ENCODE measurements at places on chromosomes 5 and 9.

DNA sequence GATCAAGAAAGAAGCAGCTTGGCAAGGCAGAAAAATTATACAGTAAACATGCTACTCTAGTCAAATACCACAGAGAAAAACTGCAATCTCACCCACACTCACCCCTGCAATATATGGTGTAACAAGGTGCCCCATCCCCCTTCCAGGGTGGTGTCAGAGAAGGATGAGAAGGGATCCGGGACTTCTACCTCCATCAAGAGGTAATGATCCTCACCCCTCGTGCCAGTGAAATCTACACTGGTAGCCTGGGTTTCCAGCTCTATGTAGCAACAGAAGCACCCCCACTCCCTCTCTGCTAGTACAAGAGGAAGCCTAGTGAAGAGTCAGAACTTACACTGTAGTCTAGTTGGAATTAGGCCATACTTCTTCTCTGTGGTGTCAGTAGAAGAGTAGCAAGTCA is 18.9 kb downstream of the SLCO4C1 start:
- no peak for DNase-seq

- peak; percentile 50 for DNase-seq
These were observed 315.0 kb upstream of the TLE4 start for GRCh38 chr9:79256691-79257213.

DNA sequence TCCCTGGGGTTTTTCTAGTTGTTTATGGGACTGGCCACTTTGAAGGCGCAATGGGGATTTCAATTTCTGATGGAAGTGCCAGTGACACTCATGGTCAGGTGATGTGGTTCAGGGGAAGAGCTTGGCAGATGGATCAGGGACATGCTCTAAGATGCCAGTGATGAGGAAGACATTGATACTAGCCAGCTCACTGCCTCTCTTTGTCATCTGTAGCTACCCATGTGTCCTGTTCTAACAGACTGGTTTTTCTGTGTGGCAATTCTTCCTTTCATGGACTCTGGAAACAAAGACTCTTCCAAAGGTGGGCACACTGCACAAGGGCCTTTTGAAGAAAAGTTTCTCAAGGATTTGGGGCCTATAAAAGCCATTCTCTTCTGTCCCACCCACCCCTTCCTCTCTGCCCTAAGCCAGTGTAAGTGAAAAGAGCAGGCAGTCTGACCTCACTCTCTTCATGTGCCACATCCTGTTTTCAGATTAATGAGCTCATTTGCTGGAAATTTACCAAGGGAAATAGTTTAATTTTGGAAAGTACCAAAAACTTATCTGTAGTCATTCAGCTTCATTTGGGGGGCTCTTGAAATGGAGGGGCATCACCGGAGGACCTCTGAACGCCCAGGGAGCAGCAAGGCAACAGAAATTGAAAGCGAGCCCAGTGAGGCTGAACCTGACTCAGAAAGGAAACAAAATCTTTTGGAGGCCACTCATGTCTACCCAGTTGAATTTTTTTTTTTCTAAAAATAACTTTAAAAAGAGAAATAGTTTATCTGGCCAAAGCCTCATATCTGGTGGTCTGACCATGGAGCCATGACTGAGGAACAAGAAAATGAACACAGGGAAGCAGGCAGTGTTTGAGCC is 4.9 kb upstream of the TRAF1 start:
- no peak for DNase-seq

DNA sequence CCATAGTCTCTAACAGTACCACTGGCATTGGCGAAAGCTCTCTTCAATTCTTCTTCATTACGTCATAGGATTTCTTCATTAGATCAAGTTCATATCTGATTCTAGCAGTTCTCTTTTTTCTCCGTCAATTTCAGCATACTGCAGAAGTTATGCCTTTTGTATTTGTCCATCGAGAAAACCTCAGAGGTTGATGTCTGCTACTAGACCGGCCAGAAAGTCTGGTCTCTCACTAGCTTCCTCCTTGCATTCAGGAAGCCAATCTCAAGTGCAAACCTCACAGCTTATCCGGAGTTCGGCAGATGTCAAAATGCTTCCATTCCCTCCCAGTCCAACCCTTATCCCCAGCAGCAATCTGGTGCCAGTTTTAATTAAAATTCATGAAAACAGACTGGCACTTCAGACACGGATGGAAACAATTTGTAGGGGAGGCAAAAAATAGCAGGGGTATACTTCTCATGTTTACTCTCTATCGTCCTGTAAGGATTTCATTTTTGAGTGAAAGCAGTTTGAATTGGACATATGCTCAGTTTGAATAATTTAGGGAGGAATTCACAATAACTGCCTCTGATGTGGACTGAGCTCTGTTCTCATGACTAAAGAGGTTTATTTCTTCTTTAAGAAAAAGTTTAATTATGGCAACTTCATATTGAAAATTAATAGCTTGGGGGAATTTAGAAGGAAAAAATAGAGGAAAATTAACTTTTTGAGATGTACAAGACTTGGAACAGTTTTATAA is 56.4 kb upstream of the TMC1 start:
- DNase-seq: no peak

DNA sequence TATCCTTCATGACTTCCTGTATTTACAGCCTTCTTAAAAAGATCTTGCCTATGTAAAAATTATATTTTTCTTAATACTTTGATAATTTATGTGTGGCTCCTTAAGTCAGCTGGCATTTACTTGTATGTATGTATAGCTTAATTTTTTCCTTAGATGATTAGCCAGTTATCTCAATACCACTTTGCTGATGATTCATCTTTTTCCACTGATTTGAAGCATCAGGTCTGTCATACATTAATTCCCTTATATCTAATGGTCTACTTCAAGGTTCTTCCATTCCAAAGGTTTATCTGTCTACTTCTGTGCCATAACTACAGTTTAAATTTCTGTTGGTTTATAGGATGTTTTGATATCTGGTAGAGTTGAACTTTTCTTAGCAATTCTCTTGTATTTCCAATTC is 44.9 kb upstream of the MTMR12 start:
- no peak for DNase-seq

- no peak for DNase-seq
These were observed 528.6 kb upstream of the PTPRD start for GRCh38 chr9:11141357-11141756.
